ENCODE measurements at places on chromosomes 16 and 17. TPM values are rescaled to one million over a fixed set of nuclear protein-coding genes. Genes with fewer than 3 reads are reported as not detected.

The CPSF4L gene
- not detected for total RNA-seq

The SLC5A10 gene
- 0.64 TPM for total RNA-seq

The CIBAR2 gene
- total RNA-seq, result not detected

The AATK gene
- total RNA-seq, result 0.56 TPM

The CACNG1 gene
- total RNA-seq, result not detected

The PPM1E gene
- total RNA-seq, result 0.04 TPM

The CDH16 gene
- 5.0 TPM for total RNA-seq

The SLC2A4 gene
- total RNA-seq, result 0.68 TPM

The CCL1 gene
- not detected for total RNA-seq

The SSTR5 gene
- total RNA-seq, result not detected

The KRTAP4-2 gene
- total RNA-seq, result not detected

The IQCK gene
- total RNA-seq, result 4.7 TPM

The TP53TG3 gene
- not detected for total RNA-seq

The ACSM5 gene
- total RNA-seq, result 0.12 TPM

The ALDH3A2 gene
- 98.6 TPM for total RNA-seq

The SHBG gene
- total RNA-seq, result 0.48 TPM

The EVPLL gene
- total RNA-seq, result 5.3 TPM

The TMEM114 gene
- total RNA-seq, result not detected

Measured in esophagus mucosa (tissue), 1 donor.